ENCODE measurements at places on chromosomes 5 and 9.

DNA sequence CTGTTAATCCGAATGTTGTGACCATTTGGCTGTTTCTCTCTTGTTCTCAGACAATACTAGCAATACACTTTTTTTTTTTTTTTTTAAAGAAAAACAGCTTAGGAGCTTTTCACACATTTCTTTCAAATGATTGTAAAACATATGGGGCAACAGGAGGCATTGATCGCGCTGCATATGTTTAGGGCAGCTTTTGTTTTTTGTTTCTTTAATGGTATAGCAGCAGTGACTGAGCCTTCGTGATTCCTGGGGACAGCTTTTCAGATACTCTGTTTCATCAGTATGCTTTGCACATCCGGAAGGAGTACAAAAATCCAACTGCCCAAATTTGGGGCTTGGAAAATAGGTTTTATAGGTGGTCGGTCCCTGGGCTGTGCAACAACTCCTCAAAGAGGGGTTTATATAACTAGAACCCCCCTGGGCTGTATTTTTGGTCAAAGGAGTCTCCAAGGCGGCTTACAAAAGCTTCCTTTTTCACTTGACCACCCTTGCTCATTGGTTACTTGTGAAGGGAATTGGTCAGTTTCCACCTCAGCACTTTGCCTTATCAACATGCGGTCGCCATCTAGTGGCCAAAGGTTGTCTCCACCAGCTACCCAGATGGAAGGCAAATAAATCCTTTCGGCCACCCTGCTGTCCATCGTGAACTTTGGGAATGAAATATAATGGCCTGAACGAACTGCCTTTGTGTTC is 91.8 kb downstream of the PDE6A start:
- no peaks in the 10 kb centered on the region for H3K4me1 ChIP-seq
- no peaks in the 10 kb centered on the region for H3K36me3 ChIP-seq
- no peak overlapping the region for H3K27ac ChIP-seq
- DNase-seq = peak; percentile 73
- H3K4me3 ChIP-seq = no peak overlapping the region

GRCh38 chr5:54651482-54652076 is 134.0 kb downstream of the SNX18 start:
- H3K27ac ChIP-seq = no peak overlapping the region
- DNase-seq = peak; percentile 88
- H3K27me3 ChIP-seq = no peaks in the 10 kb centered on the region
- peaks cover 4% of the 10 kb centered on the region for H3K4me1 ChIP-seq
- no peak overlapping the region for H3K4me3 ChIP-seq

DNA sequence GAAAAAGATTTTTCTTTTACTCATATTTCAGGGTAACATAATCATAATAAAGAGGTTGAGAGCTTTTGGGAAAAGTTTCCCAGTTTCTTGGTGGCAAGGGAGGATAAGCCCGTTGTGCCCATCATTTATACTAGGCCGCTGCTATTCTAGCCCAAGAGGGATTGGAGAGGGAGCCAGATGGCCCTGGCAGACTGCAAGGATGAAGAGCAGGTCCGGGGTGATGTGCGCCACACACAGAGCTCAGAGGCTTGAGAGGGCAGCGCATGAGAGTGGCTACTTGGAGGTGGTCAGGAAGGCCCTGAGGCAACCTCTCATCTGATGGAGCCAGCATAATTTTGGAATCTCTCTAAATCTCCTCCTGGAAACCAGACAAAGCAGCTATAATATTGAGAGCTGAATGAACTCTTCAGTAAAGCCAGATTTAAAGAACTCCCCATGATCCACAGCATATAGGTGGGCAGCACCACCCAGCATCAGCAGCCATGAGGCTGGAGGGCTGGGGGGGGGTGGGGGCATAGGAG is 110.1 kb downstream of the MED27 start:
- H3K36me3 ChIP-seq = no peaks in the 10 kb centered on the region
- H3K27me3 ChIP-seq = no peaks in the 10 kb centered on the region
- peaks cover 3% of the 10 kb centered on the region for H3K4me1 ChIP-seq
- no peak overlapping the region for H3K27ac ChIP-seq
- no peak overlapping the region for H3K4me3 ChIP-seq

DNA sequence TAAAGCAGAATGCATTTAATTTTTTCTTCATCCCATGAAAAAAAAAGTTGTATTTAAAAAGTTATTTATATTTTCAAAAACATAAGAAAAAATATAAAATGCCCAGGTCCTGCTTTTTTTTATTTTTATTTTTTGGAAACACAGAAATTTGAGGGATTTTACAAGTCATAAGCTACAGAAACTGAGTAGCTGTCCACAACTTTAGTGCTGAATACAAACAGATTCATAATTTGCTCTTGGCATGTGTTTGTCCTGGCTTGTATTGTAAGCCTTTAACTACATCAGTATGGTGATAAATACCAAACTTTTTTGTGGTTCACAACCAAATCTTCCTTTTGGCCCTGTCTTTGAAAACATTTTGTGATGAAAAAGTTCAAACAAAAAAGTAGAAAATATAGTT is 7.5 kb upstream of the PLCXD3 start:
- H3K27me3 ChIP-seq = no peaks in the 10 kb centered on the region
- no peak overlapping the region for H3K4me3 ChIP-seq
- no peak overlapping the region for H3K27ac ChIP-seq
- DNase-seq = no peak
- no peaks in the 10 kb centered on the region for H3K36me3 ChIP-seq

DNA sequence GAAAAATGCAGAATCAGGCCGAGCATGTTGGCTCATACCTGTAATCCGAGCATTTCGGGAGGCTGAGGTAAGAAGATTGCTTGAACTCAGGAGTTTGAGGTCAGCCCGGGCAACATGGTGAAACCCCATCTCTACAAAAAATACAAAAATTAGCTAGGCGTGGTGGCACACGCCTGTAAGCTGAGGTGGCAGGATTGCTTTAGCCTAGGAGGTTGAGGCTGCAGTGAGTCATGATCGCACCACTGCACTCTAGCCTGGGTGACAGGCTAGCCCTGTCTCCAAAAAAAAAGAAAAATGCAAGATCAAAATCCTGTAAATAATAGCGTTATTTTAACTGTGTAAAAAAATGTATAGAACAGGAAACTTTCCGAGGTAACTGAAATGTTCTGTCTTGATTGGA is 39.4 kb downstream of the RNF44 start:
- no peak for DNase-seq
- no peak overlapping the region for H3K27ac ChIP-seq
- H3K4me1 ChIP-seq = no peaks in the 10 kb centered on the region
- H3K4me3 ChIP-seq = no peak overlapping the region
- peaks cover 41% of the 10 kb centered on the region for H3K36me3 ChIP-seq
